Activated B cell treated with CpG ODN at 0.5 μM for 24 hours (primary cell): ENCODE measurements at places on chromosomes 3 and 15.

DNA sequence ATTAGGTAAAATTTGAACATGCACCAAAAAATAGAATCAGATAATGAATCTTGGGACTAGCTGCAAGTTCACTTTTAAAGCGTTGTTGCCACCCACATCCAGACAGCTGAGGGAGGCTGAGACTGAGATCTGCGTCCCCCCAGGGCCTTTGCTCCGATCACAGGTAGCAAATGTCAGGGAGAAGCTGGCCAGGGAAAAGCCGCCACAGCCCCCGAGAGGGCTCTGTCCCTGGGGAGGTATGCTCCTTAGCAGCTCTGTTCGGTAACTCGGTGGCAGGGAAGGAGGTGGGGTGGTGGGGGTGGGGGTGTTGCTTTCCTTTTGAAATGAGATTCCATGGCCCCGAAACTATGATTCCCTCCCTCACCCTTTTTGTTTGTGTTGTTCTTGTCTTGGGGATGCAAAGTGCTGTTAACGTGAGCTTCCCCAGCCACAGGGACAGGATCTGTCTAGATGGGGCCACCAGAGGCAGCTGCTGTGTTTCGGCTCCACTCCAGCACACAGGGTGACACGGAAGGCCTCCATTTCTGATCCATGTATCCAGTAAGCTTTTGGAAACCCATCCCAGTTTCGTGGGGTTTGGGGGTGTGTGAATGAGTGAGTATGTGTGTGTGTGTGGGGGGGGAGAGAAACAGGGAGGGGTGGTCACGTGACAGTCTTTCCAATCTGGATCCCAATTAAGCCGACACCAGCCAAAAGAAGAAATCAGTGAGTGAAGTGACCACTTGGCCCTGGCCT is 1.1 kb upstream of the MINAR1 start:
- DNase-seq, result no peak

DNA sequence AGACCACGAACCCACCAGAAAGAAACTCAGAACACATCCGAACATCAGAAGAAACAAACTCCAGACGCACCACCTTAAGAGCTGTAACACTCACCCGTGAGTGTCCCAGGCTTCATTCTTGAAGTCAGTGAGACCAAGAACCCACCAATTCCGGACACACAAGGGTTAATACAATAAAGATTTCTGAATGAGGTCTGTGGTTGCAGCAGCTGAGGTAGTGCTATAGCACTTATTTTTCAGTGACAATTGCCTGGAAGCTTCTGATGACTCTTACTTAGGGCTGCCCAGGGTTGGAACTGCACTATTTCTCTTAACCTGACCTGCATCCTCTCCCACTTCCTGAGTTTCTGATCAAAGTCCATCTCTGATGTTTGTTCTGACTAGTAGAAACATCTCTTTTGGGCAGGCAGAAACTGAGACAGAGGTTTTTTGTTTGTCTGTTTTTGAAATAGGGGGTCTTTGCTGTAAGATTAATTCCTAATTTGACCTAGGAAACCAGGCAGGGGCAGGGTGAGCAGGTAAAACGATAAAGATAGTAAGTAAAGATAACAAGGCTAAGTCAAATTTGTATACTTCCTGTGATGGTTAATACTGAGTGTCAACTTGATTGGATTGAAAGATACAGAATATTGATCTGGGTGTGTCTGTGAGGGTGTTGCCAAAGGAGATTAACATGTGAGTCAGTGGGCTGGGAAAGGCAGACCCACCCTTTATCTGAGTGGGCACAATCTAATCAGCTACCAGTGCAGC is 169.1 kb downstream of the GAP43 start:
- no peak for DNase-seq

DNA sequence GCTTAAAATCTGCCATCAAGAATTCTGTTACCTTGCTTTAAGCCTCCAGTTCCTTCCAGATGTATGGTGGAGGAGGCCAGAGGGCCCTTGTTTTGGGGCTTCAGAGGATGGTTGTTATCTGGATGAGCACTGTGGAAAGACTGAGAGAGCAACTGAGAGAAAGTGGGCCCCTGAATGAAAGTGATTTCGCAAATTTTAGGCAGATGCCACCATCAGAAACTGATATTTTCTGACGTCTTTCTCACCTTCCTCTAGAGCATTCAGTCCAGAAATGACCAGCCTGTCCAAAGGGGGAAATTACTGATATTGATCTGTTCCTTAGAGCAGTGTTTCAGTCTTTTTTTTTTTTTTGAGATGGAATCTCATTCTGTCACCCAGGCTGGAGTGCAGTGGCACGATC is 13.4 kb downstream of the B3GNT5 start:
- no peak for DNase-seq

DNA sequence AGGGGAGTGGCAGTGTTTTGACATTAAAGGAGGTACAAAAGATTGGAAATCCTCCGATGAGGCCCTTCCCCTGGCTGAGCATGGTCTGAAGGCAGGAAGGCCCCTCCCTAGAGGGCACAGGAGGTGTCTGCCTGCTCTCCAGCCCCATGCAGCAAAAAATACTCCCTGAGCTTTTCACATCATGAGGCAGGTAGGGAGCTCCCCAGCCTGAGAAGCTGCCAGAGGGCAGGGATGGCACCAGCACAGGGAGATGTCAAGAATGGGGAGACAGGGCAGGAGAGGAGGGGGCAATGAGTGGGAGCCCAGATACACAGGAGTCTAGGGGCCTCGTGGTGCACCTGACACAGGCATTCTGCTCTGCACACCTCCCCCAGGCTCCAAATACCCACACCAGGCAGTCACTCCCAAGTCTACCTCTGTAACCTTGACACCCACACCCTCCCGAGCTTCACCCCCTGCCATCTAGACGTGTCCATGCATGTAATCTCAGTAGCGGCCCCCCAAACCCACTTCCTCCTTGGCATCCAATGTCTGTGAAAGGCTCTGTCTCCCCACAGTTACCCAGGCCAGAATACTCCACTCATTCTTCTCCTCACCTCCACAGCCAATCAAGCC is 22.9 kb downstream of the GRAMD2A start:
- no peak for DNase-seq

GRCh38 chr15:36370051-36370730 is 209.2 kb upstream of the CDIN1 start:
- DNase-seq, result no peak
